Activated CD8-positive, alpha-beta T cell treated with anti-CD3 and anti-CD28 coated beads, Interleukin-2, amount 10 ng/mL, durations not matched to agents 7 days and 5 days (primary cell): ENCODE measurements at places on chromosomes 4 and X.

- no peak overlapping the region for H3K27ac ChIP-seq
Observed at GRCh38 chrX:147550217-147550616, 361.5 kb upstream of the FMR1 start.

GRCh38 chr4:127469959-127470809 lies 162.6 kb upstream of the INTU start:
- no peak overlapping the region for H3K4me3 ChIP-seq
- H3K36me3 ChIP-seq: no peaks in the 10 kb centered on the region
- H3K27ac ChIP-seq: no peak overlapping the region
- no peaks in the 10 kb centered on the region for H3K4me1 ChIP-seq
- no peaks in the 10 kb centered on the region for H3K27me3 ChIP-seq

DNA sequence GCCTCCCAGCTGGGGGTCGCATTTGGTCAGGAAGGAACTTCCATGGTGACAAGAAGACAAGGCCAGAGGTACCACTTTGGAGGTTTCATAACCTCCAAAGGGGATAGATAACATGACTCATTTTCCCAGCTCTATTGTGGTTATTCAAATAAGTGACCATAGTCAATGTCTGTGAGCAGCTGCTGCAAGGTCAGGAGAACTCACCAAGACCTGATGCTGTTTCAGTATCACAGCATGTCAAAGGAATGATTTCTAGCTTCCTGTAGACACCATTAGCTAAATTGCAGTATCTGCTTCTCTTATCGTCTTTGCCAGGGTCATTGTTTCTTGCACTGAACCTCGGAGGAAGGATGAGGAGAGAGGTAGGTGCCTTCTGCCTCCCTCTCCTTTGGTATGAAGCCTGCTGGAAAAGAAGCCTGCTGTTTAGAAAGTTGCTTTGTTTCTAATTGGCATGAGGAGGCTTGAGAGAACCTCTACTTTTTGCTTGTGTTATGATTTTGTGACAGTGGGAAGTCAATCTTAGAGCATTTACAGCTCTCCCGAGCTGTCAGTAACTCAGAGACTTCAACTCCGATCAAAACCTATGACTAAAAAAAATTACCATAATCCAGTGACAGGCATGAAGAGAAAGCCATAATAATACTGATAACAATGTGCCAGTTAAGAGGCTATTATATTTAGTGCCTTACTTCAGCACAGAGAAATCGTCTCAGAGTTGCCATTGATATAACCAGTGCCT lies 38.0 kb upstream of the GATB start:
- peaks cover 4% of the 10 kb centered on the region for H3K27me3 ChIP-seq
- no peaks in the 10 kb centered on the region for H3K36me3 ChIP-seq
- DNase-seq: no peak
- no peaks in the 10 kb centered on the region for H3K4me1 ChIP-seq
- H3K27ac ChIP-seq: no peak overlapping the region

DNA sequence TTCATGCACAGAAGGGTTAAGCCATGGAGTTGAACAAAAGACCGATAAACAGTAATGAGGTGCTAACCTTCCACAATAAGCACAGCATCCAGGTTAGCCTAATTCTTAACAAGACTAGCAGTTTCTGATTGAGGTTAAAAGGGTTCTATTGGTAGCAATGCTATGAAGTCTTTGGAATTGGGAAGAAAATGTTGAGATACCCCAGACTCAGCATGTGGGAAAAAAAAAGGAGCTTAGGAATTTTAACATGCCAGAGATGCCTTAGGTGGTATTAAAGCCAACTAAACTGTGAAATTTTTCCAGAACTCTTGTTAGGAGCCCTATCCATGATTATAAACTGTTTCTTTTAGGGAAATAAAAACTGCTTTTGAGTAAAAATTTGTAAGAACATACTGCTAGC lies 391.7 kb downstream of the GABRG1 start:
- H3K4me1 ChIP-seq: no peaks in the 10 kb centered on the region
- no peak overlapping the region for H3K27ac ChIP-seq
- H3K36me3 ChIP-seq: no peaks in the 10 kb centered on the region
- no peak overlapping the region for H3K4me3 ChIP-seq

DNA sequence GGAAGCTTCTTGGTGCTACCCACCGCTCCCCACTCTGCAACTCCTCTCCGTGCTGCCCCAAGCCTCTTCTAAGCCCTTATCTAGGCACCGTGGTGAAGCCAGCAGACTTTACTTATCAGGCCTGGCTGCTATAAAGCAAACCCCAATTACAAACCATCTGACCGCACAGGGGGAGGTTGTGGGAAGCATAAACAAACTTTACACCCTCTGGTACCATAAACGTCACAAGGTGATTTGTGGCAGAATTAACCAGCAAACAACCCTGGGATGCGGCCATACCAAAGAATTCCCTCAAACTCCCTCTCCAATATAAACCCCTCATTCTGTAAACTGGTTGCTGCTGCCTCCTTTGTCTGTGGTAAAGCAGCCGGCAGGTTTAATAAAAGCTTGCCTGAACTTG lies 55.2 kb downstream of the MAGEC2 start:
- H3K4me1 ChIP-seq: no peaks in the 10 kb centered on the region
- no peaks in the 10 kb centered on the region for H3K27me3 ChIP-seq
- no peak overlapping the region for H3K4me3 ChIP-seq
- H3K36me3 ChIP-seq: no peaks in the 10 kb centered on the region

- H3K4me1 ChIP-seq: no peaks in the 10 kb centered on the region
- DNase-seq: no peak
- H3K27ac ChIP-seq: no peak overlapping the region
- no peak overlapping the region for H3K4me3 ChIP-seq
- H3K27me3 ChIP-seq: no peaks in the 10 kb centered on the region
Observed at GRCh38 chrX:31366041-31366440, 294.2 kb upstream of the FTHL17 start.

GRCh38 chrX:3713225-3713936 lies at the start of gene PRKX:
Gene PRKX (minus strand): TSS chrX:3713649. CDS start chrX:3713253, 396 bp downstream.
- peaks cover 34% of the 10 kb centered on the region for H3K36me3 ChIP-seq
- H3K4me1 ChIP-seq: peaks cover 25% of the 10 kb centered on the region
- peak; percentile 69 for DNase-seq
- peak within 1 kb of the TSS; percentile 95 for H3K27ac ChIP-seq
- H3K27me3 ChIP-seq: no peaks in the 10 kb centered on the region
- peak within 1 kb of the TSS; percentile 92 for H3K4me3 ChIP-seq

- no peak overlapping the region for H3K27ac ChIP-seq
- H3K4me1 ChIP-seq: no peaks in the 10 kb centered on the region
- no peaks in the 10 kb centered on the region for H3K36me3 ChIP-seq
- no peak for DNase-seq
- no peak overlapping the region for H3K4me3 ChIP-seq
Observed at GRCh38 chr4:67911141-67911540, 27.3 kb upstream of the TMPRSS11D start.

- no peak overlapping the region for H3K4me3 ChIP-seq
- DNase-seq: no peak
- no peaks in the 10 kb centered on the region for H3K4me1 ChIP-seq
- no peaks in the 10 kb centered on the region for H3K36me3 ChIP-seq
Observed at GRCh38 chr4:99383833-99384392, 31.4 kb upstream of the ADH1C start.

- H3K36me3 ChIP-seq: no peaks in the 10 kb centered on the region
- no peak for DNase-seq
- H3K4me1 ChIP-seq: no peaks in the 10 kb centered on the region
- H3K27ac ChIP-seq: no peak overlapping the region
- no peak overlapping the region for H3K4me3 ChIP-seq
Observed at GRCh38 chr4:188606635-188607034, 467.4 kb downstream of the TRIML1 start.

DNA sequence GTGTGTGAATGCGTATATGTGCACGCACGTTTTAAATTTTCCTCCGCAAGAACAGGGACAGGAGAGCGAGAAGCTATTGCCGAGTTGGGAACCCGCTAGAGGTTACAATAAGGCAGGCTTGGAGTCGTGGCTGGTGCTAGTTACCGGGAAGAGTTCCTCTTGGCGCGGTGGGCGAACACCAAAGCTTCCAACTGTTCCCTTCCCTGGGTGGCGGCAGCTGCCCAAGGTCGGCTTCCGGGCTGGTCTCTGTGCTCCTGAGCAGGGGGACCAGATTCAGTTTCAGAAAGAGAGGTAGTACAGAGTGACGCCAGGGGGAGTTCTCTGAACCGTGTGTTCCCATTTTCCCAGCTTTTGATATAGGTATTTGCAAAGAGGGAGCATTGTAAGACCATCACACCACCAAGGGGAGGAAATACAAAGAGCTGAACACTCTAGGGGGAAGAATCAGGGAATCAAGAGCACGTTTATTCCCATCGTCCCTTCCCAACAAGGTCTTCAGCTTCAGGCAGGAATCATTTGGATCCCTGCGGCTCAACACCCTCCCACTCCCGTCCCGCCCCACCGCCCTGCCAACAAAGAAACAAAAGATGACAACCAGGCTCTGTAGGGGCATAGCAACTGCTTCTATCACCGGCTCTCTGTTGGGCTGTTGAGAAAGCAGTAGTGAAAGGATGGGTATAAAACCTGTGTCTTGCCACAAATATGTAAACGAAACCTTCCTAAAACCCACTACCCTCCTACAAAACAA lies 113.6 kb upstream of the TEX13C start:
- H3K27me3 ChIP-seq: peaks cover 36% of the 10 kb centered on the region
- no peak overlapping the region for H3K27ac ChIP-seq
- H3K4me1 ChIP-seq: peaks cover 18% of the 10 kb centered on the region
- peak overlapping the region; percentile 76 for H3K4me3 ChIP-seq

- peaks cover 24% of the 10 kb centered on the region for H3K36me3 ChIP-seq
- peak overlapping the region; percentile 25 for H3K4me3 ChIP-seq
- peaks cover 95% of the 10 kb centered on the region for H3K27me3 ChIP-seq
- H3K4me1 ChIP-seq: peaks cover 9% of the 10 kb centered on the region
Observed at GRCh38 chr4:173522160-173522950, 7.7 kb downstream of the HAND2 start.

DNA sequence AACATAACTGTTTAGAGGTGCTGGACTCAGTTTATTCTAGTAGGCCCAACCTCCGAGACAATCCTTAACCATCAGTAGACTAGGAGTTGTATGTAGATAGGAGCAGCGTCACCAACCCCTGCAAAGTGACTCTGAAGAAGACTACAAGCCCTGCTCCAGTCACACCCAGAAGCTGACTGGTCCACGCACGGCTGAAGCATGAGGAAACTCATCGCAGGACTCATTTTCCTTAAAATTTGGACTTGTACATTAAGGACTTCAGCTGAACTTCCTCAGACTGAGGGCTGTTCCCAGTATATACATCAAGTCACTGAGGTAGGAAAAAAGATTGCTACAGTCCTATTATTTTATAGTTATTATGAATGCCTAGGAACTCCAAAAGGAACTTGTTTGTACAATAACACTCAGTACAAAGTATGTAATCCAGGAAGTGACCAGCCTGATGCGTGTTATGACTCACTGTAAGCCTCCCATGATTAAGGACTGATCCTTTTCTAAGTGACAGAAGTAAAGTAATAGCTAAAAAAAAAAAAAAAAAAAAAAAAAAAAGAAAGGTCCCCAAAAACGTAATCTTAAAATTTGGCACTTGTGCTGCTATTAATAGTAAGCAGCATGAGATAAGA lies 41.6 kb upstream of the UGT2B7 start:
- H3K36me3 ChIP-seq: no peaks in the 10 kb centered on the region
- no peaks in the 10 kb centered on the region for H3K27me3 ChIP-seq
- no peak for DNase-seq

- H3K36me3 ChIP-seq: peaks cover 5% of the 10 kb centered on the region
- no peak overlapping the region for H3K4me3 ChIP-seq
- H3K4me1 ChIP-seq: no peaks in the 10 kb centered on the region
- no peaks in the 10 kb centered on the region for H3K27me3 ChIP-seq
- H3K27ac ChIP-seq: no peak overlapping the region
- no peak for DNase-seq
Observed at GRCh38 chrX:7262551-7262950, 114.6 kb upstream of the PUDP start.

DNA sequence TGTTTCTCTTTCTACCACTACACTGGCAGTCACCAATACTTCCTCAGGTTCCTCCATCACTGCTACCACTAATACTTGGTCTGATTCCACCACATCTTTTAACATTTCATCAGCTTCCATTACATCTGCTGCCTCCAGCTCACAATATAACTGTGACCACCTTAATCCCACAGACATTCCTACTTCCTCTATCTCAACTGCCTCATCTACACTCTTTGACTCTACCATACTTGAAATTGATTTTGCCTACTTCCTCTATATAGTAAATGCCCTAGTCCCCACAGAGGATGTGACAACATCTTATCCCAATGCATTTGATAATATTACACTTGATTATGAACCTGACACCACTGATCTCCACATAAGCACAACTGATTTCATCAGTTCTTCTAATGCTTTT lies 29.0 kb downstream of the OPRPN start:
- no peak for DNase-seq
- no peak overlapping the region for H3K27ac ChIP-seq
- H3K27me3 ChIP-seq: no peaks in the 10 kb centered on the region
- no peaks in the 10 kb centered on the region for H3K4me1 ChIP-seq

- H3K27me3 ChIP-seq: no peaks in the 10 kb centered on the region
- H3K4me1 ChIP-seq: no peaks in the 10 kb centered on the region
- DNase-seq: no peak
- H3K36me3 ChIP-seq: no peaks in the 10 kb centered on the region
- H3K4me3 ChIP-seq: no peak overlapping the region
- H3K27ac ChIP-seq: no peak overlapping the region
Observed at GRCh38 chrX:5842601-5843000, 386.1 kb downstream of the NLGN4X start.

- H3K4me3 ChIP-seq: no peak overlapping the region
- DNase-seq: no peak
- H3K27ac ChIP-seq: no peak overlapping the region
- H3K36me3 ChIP-seq: no peaks in the 10 kb centered on the region
Observed at GRCh38 chr4:2354760-2355159, 63.7 kb downstream of the ZFYVE28 start.

DNA sequence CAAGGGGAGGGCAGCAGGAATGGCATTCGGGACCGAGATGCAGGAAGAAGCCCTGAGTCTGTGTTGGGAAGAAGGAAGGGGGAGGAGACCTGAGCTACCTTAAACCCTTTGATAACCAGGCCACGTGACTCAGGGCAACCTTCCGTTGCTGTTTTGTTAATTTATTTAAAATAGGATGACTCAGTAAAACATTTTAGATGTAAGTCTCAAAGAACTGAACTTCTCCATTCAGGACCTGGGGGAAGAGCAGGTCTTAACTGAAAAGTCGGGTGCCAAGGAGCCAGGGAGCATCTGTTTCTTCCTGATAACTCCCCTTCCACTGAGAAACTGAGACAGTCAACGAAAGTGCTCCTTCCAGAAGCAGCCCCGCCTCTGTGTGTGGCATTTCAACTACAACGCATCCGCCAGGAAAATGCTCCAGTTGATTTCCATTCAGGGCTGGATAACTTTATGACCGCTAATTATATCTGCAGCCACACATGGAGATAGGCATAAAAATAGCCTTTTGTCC lies 88.0 kb downstream of the IRF2 start:
- DNase-seq: no peak
- H3K27ac ChIP-seq: peak overlapping the region; percentile 31
- H3K4me3 ChIP-seq: no peak overlapping the region
- H3K4me1 ChIP-seq: peaks cover 60% of the 10 kb centered on the region
- H3K36me3 ChIP-seq: peaks cover 76% of the 10 kb centered on the region

GRCh38 chr4:175341203-175341755 lies 423.1 kb downstream of the ADAM29 start:
- no peak for DNase-seq
- no peaks in the 10 kb centered on the region for H3K4me1 ChIP-seq
- no peak overlapping the region for H3K27ac ChIP-seq
- H3K4me3 ChIP-seq: no peak overlapping the region
- no peaks in the 10 kb centered on the region for H3K27me3 ChIP-seq
